ENCODE measurements at places on chromosomes 12 and 14.

DNA sequence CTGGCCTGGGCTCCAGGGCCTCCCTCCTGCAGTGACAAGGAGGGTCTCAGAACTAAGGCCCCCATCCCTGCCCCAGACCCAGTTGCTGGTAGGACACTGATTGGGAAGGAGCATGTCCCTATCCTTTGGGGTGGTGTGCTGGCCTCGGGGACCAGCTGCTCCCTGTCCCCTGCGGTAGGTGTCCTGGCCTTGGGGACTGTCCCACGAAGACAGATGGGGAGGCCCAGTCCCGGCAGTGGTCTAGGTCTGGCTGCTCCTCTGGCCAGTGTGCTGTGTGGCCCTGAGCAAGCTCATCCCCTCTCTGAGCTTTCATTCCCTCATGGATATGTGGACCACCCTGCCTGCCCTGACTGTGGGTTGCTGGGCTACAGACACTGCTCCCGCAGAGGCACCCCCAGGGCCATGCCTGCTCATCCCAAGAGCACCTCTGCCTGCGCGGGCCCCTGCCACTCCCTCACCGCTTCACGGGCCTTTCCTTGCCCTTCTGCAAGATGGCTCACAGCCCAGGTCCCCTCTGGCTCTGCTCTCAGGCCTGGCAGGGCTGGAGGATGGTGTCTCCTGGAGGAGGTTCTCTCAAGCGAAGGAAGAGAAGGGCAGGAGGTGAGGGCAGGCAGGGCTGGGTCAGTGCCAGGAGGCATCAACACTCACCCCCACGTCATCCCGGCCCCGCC lies 12.5 kb downstream of the AHNAK2 start:
- no peak for DNase-seq

- DNase-seq, result peak; percentile 55
Observed at GRCh38 chr12:122227341-122227740, 1.5 kb upstream of the DIABLO start.

DNA sequence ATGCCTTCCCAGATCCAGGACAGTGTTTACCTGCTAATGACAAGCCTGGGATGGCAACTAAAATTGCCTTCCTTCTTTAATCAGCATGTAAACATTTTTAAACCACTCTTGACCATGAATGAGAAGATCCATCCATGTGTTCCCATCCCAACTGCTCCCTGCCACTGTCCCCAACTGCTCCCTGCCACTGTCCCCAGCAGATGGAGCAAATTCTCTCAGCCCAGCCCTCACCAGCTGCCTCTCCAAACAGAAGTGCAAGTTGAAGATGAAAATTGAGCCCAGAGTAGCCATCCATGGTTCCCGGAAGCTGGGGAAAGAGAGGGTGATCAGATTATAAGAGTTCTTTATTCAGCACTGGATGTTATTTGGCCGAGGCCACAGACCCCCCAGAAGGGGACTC lies 133.1 kb downstream of the SLC15A4 start:
- DNase-seq, result no peak

- DNase-seq, result no peak
Observed at GRCh38 chr14:50875359-50876070, 3.7 kb downstream of the ABHD12B start.

- DNase-seq, result no peak
Observed at GRCh38 chr14:101559624-101560533, 1.4 kb upstream of the DIO3 start.

DNA sequence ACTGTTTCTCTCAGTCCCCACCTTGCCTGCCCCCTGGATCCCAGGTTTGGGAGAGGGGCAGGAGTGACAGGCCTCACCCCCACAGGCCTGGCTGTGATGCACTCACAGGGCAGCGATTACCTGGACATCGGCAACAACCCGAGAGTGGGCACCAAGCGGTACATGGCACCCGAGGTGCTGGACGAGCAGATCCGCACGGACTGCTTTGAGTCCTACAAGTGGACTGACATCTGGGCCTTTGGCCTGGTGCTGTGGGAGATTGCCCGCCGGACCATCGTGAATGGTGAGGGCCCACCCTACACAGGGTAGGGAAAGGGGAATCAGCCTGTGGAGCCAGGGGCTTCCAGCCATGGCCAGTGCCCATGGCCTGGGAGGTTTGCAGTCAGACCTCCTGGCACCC lies 8.6 kb downstream of the ACVRL1 start:
- no peak for DNase-seq

GRCh38 chr14:103749860-103750259 lies 34.2 kb downstream of the ZFYVE21 start:
- DNase-seq, result no peak

- no peak for DNase-seq
Observed at GRCh38 chr12:95418142-95418541, 55.8 kb upstream of the METAP2 start.

- DNase-seq, result no peak
Observed at GRCh38 chr14:23154964-23155587, 28.4 kb downstream of the SLC7A8 start.

GRCh38 chr12:105279460-105280056 lies 43.6 kb upstream of the APPL2 start:
- peak; percentile 19 for DNase-seq

DNA sequence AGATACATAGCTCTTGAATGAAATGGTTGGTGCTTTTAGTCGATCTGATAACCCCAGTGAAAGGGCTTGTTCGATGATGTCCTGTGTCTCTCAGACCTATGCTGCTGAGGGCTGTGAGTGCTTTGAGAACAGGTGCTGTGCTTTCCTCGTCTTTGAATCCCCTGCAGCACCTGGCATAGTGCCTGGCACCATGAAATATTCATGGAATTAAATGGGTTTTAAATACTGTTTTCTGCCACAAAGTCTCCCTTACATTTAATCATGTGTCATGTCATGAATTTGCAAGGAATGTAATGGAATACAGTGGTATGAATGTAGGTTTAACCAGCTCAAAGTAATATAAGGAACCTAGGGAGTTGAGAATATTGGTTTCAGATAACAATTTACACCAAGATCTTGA lies 220.5 kb upstream of the PRICKLE1 start:
- DNase-seq, result peak; percentile 48

- no peak for DNase-seq
Observed at GRCh38 chr12:121060149-121061001, 21.3 kb upstream of the OASL start.

DNA sequence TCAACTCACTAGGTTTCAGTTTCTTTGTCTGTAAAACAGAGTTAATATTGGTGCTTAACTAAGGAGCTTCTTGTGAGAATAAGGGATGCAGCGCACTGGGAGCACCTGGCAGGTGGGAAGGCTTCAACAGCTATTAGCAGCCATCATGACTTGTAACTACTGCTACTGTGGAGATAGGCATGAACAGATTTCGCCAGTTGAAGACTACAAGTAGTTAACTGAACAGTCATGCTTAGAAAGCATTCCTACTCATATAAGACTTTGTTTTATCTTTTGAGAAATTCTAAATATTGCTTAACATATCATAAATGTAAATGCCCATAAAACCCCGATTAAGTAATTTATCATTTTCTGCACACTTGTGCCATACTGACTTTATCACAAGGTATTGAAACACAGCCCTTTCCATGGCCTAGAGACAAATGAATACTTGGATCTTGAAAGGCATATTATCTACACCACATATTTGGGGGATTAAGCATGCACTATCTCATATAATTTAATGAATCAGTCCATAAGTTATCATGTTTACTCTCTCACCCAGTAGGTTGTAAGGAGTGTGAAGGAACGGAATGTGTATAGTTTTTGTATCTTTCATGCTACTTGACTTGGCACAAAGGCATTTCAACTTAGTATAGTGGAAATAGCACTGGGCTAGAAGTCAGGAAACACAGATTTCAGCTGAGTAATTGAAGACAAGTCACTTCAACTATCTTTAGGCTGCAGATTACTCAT lies 16.1 kb downstream of the NTN4 start:
- no peak for DNase-seq

DNA sequence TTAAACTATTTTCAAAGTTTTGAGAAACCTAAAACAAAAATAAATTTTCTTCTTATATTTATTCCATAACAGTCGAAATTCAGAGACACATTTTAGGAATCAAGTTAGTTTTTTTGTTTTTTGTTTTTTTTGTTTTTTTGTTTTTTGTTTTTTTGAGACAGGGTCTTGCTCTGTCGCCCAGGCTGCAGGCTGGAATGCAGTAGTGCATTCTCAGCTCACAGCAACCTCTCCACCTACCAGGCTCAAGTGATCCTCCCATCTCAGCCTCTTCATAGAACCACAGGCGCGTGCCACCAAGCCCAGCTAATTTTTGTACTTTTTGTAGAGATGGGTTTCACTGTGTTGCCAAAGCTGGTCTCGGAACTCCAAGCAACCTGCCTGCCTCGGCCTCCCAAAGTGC lies 18.5 kb upstream of the DNAAF2 start:
- no peak for DNase-seq

DNA sequence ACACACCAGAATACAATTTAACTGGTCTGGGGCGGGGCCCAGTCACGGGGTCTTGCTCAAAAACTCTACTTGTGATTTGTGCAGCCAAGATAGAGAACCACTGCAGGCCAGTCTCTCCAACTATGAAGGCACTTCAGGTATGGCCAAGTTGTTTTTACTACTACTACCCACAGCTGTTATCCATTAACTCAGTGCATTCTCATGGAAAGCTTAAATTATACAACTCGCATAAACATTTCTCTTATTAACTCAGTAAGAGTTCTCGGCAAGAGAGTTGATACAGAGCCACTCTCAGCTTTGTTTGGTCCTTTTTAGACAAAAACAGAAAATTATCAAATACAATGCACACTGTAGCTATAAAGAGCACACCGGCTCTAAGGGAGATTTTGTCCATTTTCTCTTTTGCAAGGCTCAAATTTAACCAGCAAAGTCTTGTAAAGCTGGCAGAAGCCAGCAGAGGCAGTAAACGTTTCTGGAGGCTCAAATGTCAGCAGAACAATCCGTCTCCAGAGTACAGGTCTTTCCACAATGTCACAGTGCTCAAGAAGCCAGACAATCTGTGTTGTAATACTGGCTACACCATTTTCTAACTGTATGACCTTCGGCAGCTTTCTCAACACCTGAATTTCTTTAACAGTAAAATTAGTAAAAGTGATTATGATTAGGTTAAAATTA lies 85.9 kb downstream of the PTGER2 start:
- no peak for DNase-seq

- DNase-seq, result peak; percentile 37
Observed at GRCh38 chr12:2291182-2291832, 238.5 kb downstream of the CACNA1C start.

DNA sequence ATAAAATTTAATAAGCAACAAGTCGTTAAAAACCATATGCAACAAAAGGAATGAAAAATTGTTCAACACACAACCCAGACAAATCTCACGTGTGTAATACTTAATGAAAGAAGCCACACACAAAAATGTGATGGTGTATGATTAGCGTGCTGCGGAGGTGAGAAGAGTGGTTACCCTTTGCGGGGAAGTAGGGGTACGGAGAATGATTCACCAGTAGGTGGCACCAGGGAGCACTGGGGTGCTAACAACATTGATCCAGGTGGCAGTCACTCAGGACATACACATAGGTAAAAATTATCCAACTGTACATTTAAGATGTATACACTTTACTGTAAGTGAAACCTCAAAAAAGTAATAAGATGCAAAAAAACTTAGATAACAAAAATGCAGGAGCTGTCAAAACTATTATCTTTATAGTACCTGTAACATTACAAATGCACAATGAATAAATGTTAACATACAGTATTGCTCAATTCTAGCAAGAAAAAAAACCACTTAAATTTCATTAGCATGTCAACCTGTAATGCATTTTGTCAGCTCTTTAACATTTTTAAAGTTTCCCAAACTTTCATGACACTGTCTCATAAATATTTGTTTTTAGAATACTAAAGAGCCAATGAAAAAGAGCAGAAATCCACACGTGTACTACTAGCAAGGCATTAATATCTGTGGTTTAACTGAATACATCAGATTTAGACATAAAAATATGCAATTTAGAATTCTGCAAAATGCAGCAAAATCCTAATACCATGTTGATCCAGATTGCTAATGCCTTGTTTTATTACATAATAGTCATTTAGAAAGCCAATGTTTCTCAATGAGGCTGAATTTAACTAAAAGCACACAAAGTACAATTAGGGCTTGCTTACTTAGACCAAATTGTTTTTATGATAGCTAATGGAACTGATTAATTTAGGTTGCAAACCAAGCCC lies 46.7 kb downstream of the TMCC3 start:
- peak; percentile 7 for DNase-seq

- DNase-seq, result no peak
Observed at GRCh38 chr12:115121053-115121452, 437.1 kb upstream of the TBX3 start.

- DNase-seq, result no peak
Observed at GRCh38 chr12:26769611-26770010, 63.4 kb downstream of the ITPR2 start.

DNA sequence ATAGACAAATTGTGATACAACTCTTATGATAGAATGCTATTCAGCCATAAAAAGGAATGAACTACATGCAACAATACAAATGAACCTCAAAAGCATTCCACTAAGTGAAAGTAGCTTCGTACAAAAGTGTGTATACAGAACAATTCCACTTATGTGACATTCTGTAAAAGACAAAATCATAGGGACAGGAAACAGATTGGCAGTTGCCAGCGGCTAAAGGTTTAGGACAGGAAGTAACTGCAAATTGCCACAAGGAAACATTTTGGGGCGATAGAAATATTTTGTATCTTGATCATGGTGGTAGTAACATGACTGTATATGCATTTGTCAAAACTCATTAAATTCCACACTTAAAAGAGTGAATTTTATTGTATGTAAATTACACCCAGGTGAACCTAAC lies 113.4 kb downstream of the CAPZA3 start:
- DNase-seq, result no peak

- DNase-seq, result peak; percentile 6
Observed at GRCh38 chr14:67722293-67722692, 20.6 kb downstream of the RDH12 start.

DNA sequence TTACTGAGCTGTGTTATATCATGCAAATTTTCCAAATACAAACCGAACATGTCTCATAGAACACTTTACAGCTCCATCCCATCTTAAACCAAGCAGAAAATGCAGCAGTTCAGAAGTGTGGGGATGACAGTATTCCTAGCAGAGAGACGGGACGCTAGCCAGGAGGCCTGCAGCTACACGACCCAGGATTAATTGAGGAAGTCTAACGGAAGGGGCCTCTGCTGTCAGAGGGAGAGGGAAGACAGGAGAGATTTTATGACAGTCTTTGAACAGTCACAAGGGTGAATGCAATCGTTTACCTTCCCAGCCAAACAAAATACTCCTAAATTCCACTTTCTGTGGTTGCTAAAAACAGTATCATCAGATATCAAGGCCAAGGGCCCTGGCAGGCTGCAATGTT lies 261.9 kb downstream of the TMEM132D start:
- DNase-seq, result no peak

DNA sequence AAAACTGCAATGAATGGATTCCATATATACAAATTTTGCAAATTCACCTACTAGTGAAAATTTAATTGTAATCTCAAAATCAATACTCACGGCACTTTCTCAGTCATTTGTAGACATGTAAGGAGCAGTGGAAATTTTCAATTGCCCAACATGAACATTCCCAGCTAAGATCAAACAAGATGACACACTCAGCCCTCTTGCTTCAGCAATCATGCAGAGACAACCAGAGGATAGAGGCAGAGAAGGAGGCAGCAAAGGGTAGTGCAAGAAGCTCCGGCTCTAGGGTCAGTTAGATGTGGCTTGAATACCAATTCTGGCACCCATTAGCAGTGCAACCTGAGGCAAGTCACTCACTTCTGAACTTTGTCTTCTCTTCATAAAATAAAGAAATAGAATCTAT lies 91.5 kb upstream of the SLC35F4 start:
- no peak for DNase-seq

- DNase-seq, result peak; percentile 7
Observed at GRCh38 chr14:68685419-68686204, 107.3 kb downstream of the ZFP36L1 start.
